Breast epithelium (tissue), 4 donors: ENCODE measurements at places on chromosomes 1 and 21. TPM values are rescaled to one million over a fixed set of nuclear protein-coding genes. Genes with fewer than 3 reads are reported as not detected.

GRCh38 chr1:165414620-165415019 is 30.3 kb downstream of the RXRG start:
- no peaks in the 10 kb centered on the region for H3K27me3 ChIP-seq
- H3K27ac ChIP-seq: no peak overlapping the region
- H3K36me3 ChIP-seq: no peaks in the 10 kb centered on the region
- no peaks in the 10 kb centered on the region for H3K4me1 ChIP-seq
- no peak for DNase-seq

DNA sequence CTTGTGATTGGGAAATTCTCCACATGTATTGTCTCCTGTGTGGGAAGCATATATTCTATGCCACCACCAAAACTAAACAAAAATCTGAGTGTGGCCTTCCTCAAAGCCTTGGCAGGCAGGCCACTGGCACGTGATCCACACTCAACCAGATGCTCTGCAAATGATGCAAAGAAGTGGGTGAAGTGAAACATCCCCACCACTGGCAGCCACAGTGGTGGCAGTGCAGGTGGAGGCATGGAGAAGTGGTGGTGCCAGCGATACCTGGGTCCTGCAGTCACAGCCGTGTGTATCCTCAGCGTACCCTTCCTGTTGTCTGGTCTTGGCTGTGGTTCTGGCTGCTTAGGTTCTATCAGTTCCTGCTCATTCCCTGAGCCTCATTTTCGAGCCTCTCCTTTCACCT is 65.2 kb downstream of the PLPPR5 start:
- H3K4me3 ChIP-seq: no peak overlapping the region
- H3K27ac ChIP-seq: no peak overlapping the region
- DNase-seq: no peak
- no peaks in the 10 kb centered on the region for H3K27me3 ChIP-seq

DNA sequence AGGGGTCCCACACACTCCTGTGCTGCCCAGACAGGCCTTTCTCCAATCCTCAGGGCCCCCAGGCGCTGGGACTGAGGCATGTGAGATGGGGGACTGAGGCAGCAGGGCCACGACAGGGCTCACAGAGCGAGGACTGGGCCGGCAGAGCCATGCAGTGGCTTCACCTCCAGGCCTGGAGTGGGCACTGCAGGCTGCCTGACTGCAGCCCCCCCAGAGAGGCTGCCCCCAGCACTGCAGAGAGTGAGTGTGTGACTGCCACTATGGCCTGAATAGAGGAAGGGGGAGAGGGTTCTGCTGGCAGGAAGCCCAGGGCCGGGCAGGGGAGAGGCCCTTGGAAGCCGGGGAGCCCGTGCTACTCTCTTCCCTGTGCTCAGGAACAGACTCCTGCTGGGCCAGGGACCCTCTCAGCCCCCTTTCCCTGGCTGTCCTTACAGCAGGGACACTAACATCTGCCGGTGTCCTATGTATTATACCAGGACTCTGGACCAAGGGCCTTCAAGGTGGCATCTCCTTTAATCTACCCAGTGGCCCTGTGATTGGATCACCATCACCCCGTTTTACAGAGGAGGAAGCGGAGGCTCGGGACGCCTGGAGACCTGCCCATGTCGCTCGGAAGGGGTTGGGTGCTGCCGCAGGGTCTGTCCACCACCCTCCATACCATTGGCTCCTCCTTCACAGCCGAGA is 20.2 kb upstream of the PLEKHG5 start:
- H3K4me1 ChIP-seq: peaks cover 3% of the 10 kb centered on the region
- no peak overlapping the region for H3K4me3 ChIP-seq
- no peaks in the 10 kb centered on the region for H3K36me3 ChIP-seq
- no peak overlapping the region for H3K27ac ChIP-seq
- DNase-seq: no peak

DNA sequence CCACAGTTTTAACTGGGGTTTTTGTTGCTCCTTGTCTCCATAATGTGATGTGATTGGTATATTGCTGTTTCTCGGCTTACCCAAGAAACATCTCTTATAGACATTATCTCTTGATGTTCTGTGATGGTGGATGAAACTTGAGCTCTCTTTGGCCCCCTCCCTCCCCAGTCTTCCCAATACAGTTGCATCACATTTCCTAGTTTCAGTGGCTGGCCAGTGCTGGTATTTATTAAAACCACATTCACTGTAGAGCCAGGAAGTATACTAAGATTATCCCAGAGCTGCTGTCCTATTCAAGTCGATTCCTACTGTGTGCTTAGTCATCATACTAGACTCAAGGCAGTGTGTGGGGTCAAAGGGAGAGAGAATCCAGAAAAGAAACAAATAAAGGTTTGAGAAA is 244.4 kb downstream of the KAZN start:
- H3K36me3 ChIP-seq: no peaks in the 10 kb centered on the region
- DNase-seq: no peak
- H3K4me1 ChIP-seq: no peaks in the 10 kb centered on the region
- H3K27ac ChIP-seq: no peak overlapping the region
- H3K27me3 ChIP-seq: no peaks in the 10 kb centered on the region

- H3K4me3 ChIP-seq: no peak overlapping the region
- no peaks in the 10 kb centered on the region for H3K27me3 ChIP-seq
- H3K36me3 ChIP-seq: no peaks in the 10 kb centered on the region
Measured at GRCh38 chr1:114719424-114719787, 2.8 kb upstream of the NRAS start.

GRCh38 chr21:28749536-28749935 is 243.1 kb downstream of the LTN1 start:
- H3K27me3 ChIP-seq: no peaks in the 10 kb centered on the region
- no peaks in the 10 kb centered on the region for H3K4me1 ChIP-seq
- no peak for DNase-seq
- H3K4me3 ChIP-seq: no peak overlapping the region
- no peaks in the 10 kb centered on the region for H3K36me3 ChIP-seq

DNA sequence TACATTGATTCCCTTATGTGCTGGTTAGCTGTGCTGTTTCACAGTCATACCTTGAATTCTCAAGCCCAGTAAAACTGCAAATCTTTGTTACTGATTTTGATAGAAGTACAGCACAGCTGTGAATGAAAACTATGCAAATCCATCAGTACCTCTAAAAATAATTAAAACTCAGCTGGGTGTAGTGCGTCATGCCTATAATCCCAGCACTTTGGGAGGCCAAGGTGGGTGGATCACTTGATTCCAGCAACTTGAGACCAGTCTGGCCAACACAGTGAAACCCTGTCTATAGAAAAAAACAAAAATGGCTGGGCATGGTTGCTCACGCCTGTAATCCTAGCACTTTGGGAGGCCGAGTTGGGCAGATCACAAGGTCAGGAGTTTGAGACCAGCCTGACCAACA is 61.2 kb downstream of the NUP210L start:
- DNase-seq: no peak
- no peak overlapping the region for H3K27ac ChIP-seq

GRCh38 chr1:54596756-54597155 is 26.6 kb downstream of the FAM151A start:
- DNase-seq: no peak
- H3K36me3 ChIP-seq: no peaks in the 10 kb centered on the region
- no peaks in the 10 kb centered on the region for H3K4me1 ChIP-seq
- no peak overlapping the region for H3K27ac ChIP-seq

- H3K4me3 ChIP-seq: no peak overlapping the region
- H3K4me1 ChIP-seq: peaks cover 8% of the 10 kb centered on the region
- no peaks in the 10 kb centered on the region for H3K27me3 ChIP-seq
- DNase-seq: no peak
Measured at GRCh38 chr1:154726443-154726842, 118.5 kb upstream of the ADAR start.

GRCh38 chr1:119375366-119375765 is 6.8 kb downstream of the HAO2 start:
- no peaks in the 10 kb centered on the region for H3K36me3 ChIP-seq
- H3K4me3 ChIP-seq: no peak overlapping the region
- no peak overlapping the region for H3K27ac ChIP-seq
- H3K4me1 ChIP-seq: no peaks in the 10 kb centered on the region
- no peak for DNase-seq
- no peaks in the 10 kb centered on the region for H3K27me3 ChIP-seq

DNA sequence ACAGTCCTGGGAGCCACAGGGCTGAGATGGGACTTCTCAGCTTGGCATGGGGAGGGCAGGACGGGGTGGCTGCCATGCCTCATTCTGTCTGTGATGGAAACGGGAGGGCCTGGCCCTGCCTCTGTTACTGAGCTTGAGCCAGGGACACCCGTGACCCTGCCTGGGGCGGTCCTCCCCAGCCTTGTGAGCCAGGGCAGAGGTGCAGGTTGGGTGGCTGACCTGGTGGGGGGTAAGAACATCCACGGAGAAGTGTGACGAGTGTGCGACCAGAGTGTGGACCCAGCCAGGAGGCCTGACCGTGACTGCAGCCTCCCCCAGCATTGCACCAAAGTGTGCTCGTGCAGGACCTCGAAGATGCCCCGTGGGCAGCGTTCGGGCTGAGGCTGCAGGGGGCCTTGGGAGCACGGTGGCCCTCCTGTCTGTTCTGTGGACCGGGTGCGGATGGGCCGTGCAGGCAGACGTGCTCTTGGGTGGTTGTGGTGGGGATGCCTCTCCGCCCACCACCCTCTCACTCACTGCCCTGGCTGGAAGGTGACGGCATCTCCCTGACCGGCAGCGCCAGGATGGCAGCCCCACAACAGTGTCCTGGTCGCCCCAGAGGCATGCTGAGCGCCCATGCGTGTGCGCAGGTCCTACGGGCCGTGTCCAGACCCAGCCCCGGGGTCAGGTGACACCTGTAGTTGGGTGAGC is 45.4 kb downstream of the SKI start:
- DNase-seq: no peak
- H3K4me1 ChIP-seq: peaks cover 28% of the 10 kb centered on the region
- no peak overlapping the region for H3K4me3 ChIP-seq
- H3K36me3 ChIP-seq: no peaks in the 10 kb centered on the region

DNA sequence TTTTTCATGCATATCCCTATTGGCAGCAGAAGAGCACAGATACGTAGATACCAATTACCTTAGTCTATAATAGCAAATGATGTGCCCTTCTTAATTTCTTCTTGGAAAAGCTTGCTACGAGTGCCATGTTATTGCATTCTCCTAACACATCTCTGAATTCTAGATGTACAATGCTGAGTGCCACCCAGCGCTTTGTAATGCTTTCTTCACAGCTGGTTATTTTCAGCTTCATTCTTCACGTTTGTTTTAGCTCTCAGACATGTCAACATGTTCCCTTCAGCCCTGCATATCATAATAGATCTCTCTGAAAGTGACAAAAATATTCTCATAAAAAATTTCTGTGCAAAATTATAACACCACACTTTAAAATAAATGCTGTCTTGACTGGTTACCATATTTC is 981.2 kb downstream of the TTLL7 start:
- H3K36me3 ChIP-seq: no peaks in the 10 kb centered on the region
- no peak overlapping the region for H3K4me3 ChIP-seq
- no peaks in the 10 kb centered on the region for H3K4me1 ChIP-seq
- H3K27ac ChIP-seq: no peak overlapping the region
- no peaks in the 10 kb centered on the region for H3K27me3 ChIP-seq

- no peaks in the 10 kb centered on the region for H3K36me3 ChIP-seq
- H3K4me3 ChIP-seq: no peak overlapping the region
- no peaks in the 10 kb centered on the region for H3K27me3 ChIP-seq
- no peaks in the 10 kb centered on the region for H3K4me1 ChIP-seq
Measured at GRCh38 chr1:76891931-76892622, 24.8 kb downstream of the ST6GALNAC5 start.

GRCh38 chr1:9459816-9460407 is 79.4 kb upstream of the SLC25A33 start:
- no peak overlapping the region for H3K27ac ChIP-seq
- H3K27me3 ChIP-seq: no peaks in the 10 kb centered on the region
- H3K36me3 ChIP-seq: no peaks in the 10 kb centered on the region
- peaks cover 4% of the 10 kb centered on the region for H3K4me1 ChIP-seq
- H3K4me3 ChIP-seq: no peak overlapping the region

GRCh38 chr1:16631248-16632043 is 18.1 kb upstream of the NBPF1 start:
- H3K36me3 ChIP-seq: peaks cover 8% of the 10 kb centered on the region
- no peaks in the 10 kb centered on the region for H3K4me1 ChIP-seq
- H3K27me3 ChIP-seq: no peaks in the 10 kb centered on the region

DNA sequence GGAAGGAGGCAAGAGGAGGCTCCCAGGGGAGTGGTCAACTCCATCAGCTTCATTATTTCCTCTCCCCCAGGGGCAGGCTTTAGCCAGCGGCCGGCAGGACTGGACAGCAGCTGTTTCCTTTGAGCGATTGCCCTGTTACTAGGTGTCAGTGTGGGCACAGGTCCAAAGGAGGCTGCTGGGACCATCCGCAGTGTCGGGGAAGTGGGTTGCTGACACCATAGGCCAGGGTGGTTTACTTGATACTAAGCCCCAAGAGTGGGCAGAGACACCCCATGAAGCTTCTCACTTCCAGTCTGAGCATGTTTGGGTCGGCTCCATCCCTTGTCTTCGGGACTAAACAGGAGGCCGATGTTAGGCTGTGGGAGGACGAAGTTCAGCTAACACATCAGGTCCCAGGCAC is 63.6 kb downstream of the KAZN start:
- no peaks in the 10 kb centered on the region for H3K27me3 ChIP-seq
- H3K4me3 ChIP-seq: no peak overlapping the region
- no peaks in the 10 kb centered on the region for H3K4me1 ChIP-seq
- no peak overlapping the region for H3K27ac ChIP-seq
- DNase-seq: no peak

DNA sequence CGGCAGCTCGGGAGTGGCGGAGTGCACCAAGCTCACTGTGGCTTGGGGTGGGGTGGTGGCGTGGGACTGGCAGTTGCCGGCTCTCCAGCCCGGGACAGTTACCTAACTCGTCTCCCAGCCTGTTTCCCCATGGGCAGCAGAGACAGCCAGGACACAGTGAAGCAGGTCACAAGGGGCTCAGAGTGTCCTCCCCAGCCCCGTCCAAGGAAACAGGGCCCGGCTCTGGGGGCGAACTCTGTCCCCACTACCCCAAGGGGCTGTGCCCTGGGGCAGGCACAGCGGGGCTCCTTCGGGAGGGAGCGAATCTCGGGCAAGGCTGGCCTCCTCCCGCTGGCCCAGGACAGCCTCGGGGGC is 759 bp downstream of the GPR157 start:
- DNase-seq: peak; percentile 62
- H3K27ac ChIP-seq: peak overlapping the region; percentile 96
- H3K36me3 ChIP-seq: no peaks in the 10 kb centered on the region
- peaks cover 7% of the 10 kb centered on the region for H3K4me1 ChIP-seq
- peak overlapping the region; percentile 97 for H3K4me3 ChIP-seq

- no peaks in the 10 kb centered on the region for H3K4me1 ChIP-seq
- H3K27ac ChIP-seq: no peak overlapping the region
- no peaks in the 10 kb centered on the region for H3K27me3 ChIP-seq
- no peak for DNase-seq
- H3K4me3 ChIP-seq: no peak overlapping the region
Measured at GRCh38 chr1:182426442-182427430, 23.2 kb upstream of the RGSL1 start.

CFAP74 gene
- total RNA-seq: not detected

FMN2 gene
- 3.3 TPM for total RNA-seq

PCP4 gene
- total RNA-seq: 2.3 TPM

PROK1 gene
- total RNA-seq: 42.9 TPM

RBP7 gene
- total RNA-seq: 285 TPM

CLCNKA gene
- total RNA-seq: 0.33 TPM

TSACC gene
- total RNA-seq: 1.4 TPM

RAVER2 gene
- total RNA-seq: 17.0 TPM

PRELP gene
- total RNA-seq: 132 TPM

LHX4 gene
- total RNA-seq: not detected
